ENCODE measurements at places on chromosomes 1 and 21.

DNA sequence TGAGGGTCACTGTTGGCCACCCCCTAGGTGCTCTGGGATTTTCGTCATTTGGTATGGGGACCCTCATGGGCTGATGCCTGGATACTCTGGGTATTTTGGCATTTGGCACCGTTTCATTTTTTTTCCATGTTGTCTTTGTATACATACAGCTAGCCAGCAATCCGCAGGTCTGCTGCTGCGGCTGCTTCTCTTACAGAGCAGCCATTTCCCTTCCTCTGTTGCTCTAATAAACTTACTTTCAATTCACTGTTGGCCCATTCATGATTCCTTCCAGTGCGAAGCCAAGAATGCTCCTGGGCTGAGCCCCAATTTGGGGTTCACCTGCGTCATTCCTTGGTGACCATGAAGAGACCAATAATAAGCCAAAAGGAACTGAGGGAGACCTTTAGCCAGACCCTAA, 21.5 kb downstream of the GON4L start:
- DNase-seq: no peak

GRCh38 chr1:223780318-223780717, 65.4 kb downstream of the TP53BP2 start:
- DNase-seq: no peak

GRCh38 chr1:119701659-119702058, 10.1 kb upstream of the PHGDH start:
- no peak for DNase-seq

- no peak for DNase-seq
These were observed 24.6 kb downstream of the RNF187 start for GRCh38 chr1:228511546-228512445.

GRCh38 chr1:169696273-169697100, 14.9 kb downstream of the SELL start:
- DNase-seq: no peak

DNA sequence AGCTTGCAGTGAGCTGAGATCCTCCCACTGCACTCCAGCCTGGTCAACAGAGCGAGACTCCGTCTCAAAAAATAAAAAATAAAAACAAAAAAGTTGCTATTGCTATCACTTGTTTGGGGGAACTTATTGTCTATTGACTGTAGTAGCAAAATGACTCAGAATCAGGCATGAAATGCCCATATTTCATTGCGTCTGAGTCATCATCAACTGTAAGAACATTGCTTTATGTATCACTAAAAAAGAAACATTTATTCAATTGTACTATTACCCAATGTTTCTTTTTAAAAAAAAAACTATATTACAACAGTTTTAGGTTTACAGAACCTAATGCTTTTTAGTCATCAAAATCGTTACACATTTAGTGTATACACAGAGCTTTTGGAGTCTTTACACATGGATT, 91.0 kb upstream of the FMN2 start:
- no peak for DNase-seq

DNA sequence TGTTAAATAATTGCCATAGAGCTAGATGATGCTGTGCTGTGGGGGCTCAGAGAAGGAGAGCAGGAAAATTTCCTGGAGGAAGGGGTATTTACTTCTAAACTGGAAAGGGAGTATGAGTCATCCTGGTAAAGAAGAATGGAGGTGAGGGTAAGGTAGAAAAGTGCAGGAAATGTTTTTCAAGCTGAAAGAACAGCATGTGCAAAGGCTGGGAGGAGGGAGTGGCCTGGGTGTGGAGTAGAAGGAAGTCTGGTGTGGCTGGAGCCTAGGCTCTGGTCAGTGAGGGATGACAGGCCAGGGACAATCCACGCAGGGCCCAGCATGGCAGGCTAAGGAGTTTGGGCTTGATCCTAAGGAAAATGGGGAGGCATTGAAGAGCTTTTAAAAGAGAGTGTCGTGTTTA, 45.9 kb downstream of the MATN1 start:
- DNase-seq: no peak

DNA sequence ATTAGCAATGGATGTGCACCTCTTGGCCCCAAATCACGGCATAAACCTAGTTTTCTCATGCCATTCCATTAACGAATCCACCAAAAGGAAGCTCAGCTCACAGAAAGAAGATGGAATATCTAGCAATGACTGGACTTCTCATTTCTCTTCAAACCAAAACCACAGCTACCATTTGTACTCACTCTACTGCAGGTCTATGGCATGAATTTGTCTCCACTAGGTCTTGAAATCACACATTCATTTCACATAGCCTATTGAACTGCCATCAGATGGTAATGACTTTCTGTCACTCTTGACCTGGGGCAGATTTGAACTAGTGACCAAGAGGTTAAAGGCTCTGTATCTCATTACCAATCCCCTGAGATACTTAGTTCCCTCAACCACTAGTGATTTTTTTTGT, 382.7 kb downstream of the DPYD start:
- no peak for DNase-seq

GRCh38 chr1:71668065-71668464, 587.2 kb upstream of the ZRANB2 start:
- DNase-seq: no peak

DNA sequence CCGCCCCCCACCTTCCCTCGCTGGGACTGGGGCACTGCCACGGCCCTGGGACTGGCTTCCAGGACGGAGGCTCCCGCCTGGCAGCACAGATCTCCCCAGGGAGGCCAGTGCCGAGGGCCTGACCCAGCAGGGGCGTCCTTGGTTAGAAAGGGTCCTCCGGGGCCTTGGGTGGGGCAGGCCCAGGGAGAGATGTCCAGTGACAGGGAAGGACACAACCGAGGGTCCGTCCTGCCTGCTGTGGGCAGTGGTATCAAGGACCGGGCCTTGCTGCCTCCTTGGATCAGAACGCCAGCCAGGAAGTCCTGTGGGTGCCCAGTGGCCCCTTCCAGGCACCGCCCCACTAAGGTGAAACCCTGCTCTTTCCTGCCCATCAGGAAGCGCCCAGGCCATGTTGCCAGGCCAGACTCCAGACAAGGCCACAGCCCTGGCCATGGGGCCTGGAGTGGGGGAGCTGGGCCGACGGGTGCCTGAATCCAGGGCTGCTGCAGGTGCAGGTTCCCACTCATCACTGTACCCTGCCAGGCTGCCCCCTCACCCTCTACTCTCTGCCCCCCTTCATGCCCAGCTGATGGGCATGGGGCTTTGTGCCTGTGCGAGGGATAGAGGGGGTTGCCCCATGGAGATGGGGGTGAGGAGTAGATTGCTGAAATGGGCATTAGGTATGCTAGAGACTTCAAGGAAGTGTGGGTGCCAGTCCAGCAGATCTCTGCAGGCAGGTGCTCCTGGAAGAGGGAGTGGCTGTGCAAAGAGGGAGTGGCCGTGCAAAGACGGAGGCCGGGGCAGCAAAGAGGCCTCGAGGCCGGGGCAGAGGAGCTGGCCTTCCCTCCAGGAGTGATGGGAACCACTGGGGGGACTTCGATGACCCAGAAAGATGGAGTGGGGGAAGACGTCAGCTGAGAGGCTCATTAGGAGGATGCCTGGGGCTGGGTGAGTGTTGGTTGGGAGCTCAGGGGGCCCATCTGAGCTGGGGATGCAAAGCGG, 2.2 kb upstream of the PRKCZ start:
- DNase-seq: no peak

DNA sequence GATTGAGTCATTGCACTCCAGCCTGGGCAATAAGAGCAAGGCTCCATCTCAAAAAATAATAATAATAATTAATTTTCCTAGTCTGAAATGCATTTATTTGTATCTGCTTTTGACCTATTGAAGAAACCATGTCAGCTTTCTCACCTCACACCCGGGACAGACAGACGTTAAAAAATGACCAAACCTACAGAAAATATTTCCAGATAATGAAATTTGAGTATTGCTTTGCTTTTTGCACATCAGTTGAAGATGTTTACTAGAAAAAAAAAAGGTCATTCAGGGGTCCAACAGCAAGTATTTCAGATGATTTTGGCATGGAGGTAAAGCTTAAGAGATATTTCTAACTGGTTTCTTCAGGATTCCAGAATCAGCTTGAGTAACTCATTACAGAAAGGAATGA, at the start of gene OR6K6:
Gene OR6K6 (plus strand): TSS at position 301 of the 400 bp plus-strand sequence. CDS start 168 bp downstream, outside the sequence.
- DNase-seq: no peak

DNA sequence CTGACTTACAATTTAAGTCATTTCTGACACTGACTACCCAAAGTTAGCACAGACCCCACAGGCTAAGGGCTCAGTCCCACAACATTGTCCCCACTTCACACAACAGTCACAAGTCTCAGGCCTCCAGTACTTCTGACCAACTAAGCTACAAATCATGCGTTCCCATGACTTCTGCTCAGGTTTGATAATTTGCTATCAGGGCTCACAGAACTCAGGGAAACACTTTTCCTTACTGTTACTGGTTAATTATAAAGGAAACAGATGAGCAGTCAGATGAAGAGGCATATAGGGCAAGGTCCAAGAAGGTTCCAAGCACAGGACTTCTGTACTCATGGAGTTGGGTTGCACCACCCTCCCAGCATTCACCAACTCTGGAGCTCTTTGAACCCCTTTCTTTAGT, 151.2 kb upstream of the TNR start:
- DNase-seq: no peak

DNA sequence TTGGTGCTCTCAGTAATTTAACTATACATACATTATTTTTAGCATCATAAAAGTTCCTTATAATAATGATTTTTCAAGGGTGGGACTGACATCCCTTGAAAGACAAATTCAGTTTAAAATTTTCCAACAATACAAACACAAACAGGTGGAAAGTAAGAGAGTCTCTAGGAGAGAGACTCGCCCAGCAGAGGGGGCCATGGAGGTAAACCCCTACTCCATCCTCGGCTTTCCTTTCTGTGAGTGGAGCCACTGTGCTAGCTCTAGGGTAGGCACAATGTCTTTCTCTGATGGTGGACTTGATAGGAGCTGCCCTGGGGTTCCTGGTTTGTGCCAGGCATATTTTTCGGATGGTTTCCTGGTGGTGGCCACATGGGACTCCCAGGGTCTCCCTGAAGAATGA, 8.3 kb downstream of the CSMD2 start:
- no peak for DNase-seq

GRCh38 chr1:43962324-43962723, 7.5 kb upstream of the DPH2 start:
- DNase-seq: no peak

- DNase-seq: no peak
These were observed 3.6 kb downstream of the BTG2 start for GRCh38 chr1:203308923-203309331.

DNA sequence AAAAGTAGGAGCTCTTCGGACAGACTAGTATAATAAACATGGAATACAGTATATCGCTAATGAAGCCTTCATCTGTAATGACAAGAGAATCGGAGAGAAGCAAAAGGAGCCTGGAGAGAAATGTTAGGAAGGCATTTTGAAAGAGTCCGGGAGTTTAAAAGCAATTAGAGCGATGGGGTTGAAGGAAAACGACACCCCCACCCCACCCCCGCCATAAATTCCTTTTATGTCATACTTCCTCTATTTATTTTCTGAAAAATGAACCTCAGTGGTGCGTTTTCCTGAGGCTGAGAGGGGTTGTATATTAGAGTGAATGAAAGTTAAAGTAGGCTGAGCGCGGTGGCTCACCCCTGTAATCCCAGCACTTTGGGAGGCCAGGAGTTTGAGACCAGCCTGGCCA, 635 bp upstream of the APH1A start:
- DNase-seq: no peak

DNA sequence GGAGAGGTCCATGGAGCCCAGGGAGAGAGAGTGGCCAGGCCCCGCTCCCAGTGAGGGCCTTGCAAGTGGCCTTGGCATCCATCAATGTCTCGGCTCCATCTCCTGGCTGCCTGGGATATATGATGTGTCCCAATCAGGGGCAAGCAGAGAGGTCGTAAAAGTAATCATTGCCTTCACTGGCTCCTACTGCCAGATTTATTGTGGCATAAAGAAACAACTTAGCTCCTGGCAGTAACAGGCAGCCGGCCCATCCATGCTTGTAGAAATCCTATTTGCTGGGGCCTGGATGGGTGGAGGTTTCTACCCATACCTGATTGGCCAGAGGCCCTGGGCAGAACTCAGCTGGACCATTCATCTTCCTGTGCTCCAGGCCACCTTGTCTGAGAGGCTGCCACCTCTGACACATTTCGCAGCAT, 272.6 kb downstream of the MATN1 start:
- DNase-seq: no peak

GRCh38 chr1:245942856-245943255, 564.2 kb downstream of the SMYD3 start:
- DNase-seq: no peak

DNA sequence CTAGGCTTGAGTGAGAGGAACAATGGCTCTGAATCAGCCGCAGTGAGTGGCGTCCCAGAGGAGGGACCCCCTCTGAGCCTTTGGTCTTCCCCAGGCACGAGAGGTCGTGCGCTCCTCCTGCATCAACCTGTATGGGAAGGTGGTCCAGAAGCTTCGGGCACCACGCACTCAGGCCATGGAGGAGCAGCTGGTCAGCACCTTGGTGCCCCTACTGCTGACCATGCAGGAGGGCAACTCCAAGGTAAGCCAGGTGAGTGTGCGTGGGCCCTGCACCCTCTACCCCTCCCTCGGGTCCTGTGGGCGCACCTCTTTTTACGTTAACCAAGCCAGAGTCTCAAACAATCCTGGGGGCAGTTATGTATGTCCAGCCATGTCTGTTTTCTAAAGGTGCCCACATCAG, 13.7 kb upstream of the TTC4 start:
- DNase-seq: no peak

GRCh38 chr21:45478115-45478801, 64.0 kb downstream of the SLC19A1 start:
- DNase-seq: peak; percentile 67

DNA sequence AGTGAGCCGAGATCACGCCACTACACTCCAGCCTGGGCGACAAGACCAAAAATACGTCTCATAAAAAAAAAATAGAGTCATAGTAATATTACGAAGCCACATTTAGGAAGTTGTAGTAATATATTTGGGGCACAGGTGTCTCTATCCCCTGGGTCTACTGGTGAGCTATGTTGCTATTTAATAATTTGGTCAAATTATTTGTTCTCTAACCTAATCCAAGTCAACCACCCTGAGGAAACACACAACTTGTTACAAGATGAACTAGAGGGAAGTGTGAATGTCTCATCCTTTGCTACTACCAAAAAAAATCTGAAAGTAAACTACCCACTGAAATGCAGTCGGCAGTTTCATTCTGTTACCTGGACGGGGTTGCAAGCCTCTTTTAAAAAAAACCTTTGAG, 35.3 kb downstream of the RGS8 start:
- no peak for DNase-seq

DNA sequence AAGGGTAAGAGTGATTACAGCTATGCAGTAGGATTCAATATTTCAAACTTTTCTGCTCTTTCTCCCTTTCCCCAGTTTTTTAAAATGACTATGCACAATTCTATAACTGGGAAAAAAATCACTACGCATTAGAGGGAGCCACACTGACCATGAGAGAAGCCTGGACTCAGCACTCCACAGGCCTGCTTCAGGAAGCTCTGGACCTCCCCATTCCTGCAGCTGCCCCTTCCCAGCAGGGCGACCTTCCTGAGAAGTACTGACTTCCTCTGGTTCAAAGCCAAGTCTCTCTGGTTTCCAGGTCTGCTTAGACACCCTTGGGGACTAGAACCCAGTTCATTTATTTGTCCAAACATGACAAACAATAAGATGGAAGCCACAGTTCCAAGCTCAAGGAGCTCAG, 42.0 kb upstream of the CLSTN1 start:
- no peak for DNase-seq

All from stimulated activated CD8-positive, alpha-beta memory T cell treated with anti-CD3 and anti-CD28 coated beads, Interleukin-4, amount 100 ng/mL, for 4 hours (primary cell).